T-helper 17 cell (primary cell): ENCODE measurements at places on chromosomes 11 and 22.

GRCh38 chr11:27754035-27755017 is 54.1 kb upstream of the BDNF start:
- no peak for DNase-seq

DNA sequence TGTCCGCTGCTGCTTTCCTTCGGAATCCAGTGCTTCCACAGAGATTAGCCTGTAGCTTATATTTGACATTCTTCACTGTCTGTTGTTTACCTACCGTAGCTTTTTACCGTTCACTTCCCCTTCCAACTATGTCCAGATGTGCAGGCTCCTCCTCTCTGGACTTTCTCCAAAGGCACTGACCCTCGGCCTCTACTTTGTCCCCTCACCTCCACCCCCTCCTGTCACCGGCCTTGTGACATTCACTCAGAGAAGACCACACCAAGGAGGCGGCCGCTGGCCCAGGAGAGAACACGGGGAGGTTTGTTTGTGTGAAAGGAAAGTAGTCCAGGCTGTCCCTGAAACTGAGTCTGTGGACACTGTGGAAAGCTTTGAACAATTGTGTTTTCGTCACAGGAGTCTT is 15.4 kb upstream of the ST14 start:
- DNase-seq: no peak

GRCh38 chr11:27081056-27081455 is 40.4 kb downstream of the BBOX1 start:
- DNase-seq: no peak

DNA sequence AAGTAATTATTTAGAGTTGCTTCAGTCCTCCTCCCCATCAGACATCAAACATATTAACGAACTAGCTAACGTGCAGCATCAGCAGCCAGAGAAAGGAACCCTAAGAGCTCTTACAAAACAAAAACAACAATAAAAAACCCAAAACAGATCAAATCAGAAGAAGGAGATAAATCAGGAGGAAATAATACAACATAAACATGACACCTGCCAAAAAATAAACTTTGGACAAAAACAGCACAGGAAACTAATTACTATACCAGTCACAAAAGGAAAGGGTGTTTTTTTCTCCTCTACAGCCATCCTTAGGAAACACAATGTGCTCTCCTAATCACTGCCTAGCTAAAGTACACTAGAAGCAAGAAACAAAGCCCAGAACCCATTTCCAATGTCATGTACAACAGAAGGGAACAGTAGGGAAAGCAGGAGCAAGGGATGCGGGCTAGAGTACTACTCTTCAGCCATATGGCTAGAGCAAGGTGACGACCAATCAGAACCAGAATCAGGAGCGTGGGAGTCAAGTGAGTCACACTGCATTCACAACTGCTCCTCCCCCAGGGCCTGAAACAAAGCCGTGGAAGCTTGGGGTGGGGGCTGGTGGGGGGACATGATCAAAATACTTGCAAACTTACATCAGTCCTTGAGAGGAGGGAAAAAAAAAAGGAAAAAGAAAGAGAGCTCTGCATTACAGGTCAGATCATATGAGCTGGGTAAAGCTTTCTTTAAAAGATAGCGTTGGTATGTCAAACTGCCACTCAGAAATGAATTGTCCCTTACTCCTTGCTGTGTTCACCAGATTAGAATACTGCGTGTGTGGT is 60.4 kb downstream of the LARGE2 start:
- DNase-seq: no peak

DNA sequence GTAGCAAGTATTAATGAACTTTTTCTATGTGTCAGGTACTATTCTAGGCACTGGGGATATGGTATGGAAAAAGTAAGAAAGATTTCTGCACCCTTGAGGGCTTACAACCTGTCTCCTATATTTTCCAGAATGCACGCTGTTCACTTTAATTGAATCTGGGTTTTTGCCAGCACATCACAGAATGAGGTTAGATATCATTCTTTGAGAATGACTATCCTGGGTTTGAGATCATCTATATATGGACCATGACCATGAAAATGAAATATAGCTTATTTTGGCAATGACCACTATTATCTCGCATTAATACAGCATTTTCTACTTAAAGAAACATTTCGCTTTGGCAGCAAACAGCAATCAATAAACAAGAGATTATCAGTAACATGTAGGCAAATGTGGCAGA is 46.9 kb downstream of the C11orf71 start:
- DNase-seq: no peak

DNA sequence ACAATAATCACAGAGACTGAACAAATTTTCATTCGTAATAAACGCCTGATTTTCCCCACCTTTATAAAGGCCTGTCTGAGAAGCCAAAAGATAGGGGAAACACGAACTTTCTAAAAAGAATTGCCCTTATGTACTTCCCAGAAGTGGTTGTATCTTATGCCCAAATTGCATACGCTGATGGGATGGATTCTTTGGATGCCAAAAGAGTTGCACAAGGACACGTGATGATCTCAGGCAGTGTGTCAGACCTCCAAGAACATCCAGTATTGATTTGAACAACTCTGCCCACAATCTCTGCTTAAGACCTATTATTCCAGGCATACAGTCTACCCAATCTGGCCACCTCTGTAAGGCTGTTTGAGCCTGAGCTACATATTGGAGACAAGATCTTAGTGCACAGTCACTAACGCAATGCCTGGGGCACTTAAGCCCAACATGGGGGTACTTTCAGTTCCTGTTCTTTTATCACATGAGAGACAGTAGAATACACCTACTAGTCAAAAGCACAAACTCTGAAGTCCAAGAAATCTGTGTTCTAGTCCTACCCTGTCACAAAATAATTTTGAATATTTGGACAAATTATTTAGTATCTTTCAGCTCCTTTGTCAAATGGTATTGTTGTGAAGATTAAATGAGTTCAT is 38.9 kb downstream of the OR10A6 start:
- no peak for DNase-seq

DNA sequence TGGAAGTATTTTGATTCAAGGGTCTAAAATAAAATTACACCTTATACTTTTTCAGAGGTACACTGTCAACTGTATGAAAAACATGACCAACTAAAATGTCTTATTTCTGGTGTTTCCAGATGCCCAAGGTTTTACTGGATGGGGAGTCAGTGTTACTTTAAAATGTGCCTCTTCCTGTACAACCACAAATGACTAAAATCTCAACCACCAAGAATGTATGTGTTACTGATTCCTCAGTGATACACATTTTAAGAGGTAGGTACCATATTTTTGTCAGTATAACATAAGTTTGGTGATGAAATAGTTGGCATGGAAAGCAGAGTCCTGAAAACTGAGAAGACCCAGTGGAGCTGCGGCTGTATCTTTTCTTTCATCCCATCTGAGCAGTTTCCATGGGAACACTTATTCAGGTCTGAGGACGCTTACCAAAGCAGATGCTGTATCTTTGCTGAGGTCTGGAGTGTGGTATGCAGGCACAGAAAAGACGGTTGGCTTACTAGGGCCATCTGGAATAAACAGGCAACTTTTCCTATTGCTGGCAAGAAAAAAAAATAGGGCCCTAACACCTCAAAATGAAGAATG is 21.2 kb upstream of the TP53AIP1 start:
- DNase-seq: no peak

DNA sequence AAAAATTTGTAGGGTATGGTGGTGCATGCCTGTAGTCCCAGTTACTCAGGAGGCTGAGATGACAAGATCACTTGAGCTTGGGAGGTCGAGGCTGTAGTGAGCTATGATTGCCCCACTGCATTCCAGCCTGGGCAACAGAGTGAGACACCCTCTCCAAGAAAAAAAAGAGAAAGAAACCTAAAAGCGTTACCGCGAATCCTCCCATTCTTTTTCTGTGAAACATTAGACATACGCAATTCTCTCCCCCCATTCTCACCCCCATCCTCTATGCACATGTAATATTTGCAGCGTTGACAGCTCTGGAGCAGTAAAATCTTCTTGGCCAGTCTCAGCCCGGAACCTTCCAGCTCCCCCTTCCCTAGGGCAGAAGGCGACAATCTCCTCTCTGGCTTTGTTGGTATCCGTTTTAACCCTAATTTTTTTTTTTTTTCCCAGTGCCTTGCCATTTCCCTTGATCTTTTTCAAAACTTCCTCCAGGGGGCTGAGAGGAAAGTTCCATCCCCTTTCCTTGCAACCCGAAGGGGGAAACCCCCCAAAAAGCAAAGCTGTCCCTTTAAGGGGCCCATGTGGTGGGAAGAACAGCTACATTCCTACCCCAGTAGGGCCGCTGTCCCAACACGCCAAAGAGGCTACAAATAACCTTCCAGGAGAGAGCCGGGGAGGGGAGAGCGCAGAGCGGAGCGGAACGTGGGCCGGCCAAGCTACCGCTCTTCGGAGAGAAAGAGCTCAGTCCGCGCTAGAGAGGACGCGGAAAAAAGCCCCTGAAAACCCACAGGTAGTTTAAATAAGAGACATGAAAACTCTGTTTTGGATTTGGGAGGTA is 1.9 kb downstream of the LRP4 start:
- no peak for DNase-seq

DNA sequence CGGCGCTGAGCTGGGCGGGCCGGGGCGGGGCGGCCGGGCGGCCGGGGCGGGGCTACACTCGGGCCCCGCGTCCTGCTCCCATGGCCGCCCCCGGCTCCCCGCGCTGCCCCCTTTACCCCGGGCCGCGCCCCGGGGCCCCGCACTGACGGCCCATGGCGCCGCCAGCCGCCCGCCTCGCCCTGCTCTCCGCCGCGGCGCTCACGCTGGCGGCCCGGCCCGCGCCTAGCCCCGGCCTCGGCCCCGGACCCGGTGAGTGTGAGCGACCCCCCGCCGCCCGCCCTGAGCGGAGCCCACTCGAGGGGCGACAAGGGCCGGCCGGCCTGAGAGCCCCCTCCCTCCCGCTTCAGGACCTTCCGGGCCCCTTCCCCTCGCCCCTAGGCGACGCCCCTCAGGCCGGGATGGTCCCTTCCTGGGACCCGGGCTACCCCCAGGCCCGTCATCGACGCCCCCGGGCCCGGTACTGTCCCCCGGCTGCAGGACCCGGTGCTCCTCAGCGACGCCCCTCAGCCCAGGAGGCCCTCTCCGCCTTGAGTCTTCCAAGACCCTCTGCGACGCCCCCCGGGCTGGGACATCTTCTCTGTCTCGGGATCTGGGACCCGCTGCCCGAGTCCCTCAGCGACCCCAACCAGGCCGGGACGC is at the start of gene KREMEN1:
TSS of gene KREMEN1 (plus strand) at position 57 of the 639 bp plus-strand sequence. CDS start at position 153, 96 bp downstream.
- no peak for DNase-seq

- DNase-seq: no peak
These were observed 127.2 kb upstream of the THY1 start for GRCh38 chr11:119550053-119550752.

GRCh38 chr11:125280646-125281045 is 116.1 kb downstream of the PKNOX2 start:
- DNase-seq: no peak

DNA sequence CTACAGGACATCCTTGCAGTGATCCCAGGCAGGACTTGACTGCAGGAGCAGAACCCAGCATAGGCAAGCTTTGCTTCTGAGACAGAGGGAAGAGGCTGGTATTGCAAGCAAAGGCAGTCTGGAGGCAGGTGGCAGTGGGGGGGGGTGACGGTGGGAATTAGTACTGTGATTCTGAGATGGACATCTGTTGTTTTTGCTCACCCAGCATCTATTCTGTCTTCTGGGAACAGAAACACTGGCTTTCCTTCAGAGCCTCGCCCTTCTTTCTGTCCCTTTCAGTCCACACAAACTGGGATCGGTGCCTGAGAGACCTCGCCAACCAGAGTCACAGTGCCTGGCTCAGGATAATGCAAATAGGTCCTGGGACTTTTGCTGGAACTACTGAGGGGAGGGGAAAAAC is 31.2 kb upstream of the RASL10A start:
- DNase-seq: no peak

- DNase-seq: no peak
These were observed 865 bp downstream of the RBM14 start for GRCh38 chr11:66617155-66617834.

DNA sequence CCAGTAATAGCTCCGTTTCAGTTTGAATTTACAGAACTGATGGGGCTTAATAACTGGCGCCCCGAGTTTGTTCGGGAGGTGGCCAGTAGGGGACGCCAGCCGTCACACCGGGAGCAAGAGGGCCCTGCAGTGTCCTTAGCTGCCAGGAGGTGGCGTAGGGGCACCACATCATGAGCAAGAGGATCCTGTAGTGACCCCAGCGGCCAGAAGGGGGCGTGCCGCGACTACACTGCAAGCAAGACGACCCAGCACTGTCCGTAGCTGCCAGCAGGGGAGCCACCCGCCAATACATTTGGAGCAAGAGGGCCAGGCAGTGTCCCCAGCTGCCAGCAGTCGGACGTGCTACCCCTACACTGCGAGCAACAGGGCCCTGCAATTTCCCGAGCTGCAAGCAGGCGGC is 663.7 kb upstream of the B3GAT1 start:
- DNase-seq: peak; percentile 39

GRCh38 chr11:35981581-35981980 is 37.7 kb downstream of the LDLRAD3 start:
- DNase-seq: no peak

GRCh38 chr11:105244160-105244825 is 104.7 kb upstream of the CARD18 start:
- no peak for DNase-seq

- peak; percentile 11 for DNase-seq
These were observed 10.3 kb downstream of the PRDM10 start for GRCh38 chr11:129992161-129992944.
